ENCODE measurements at places on chromosomes 13 and 19.
A peak's percentile ranks its signal among the peaks of the same experiment; 100 is the strongest.

GRCh38 chr19:39935364-39935661 is 879 bp upstream of the FCGBP start:
- DNase-seq = no peak

GRCh38 chr13:99969919-99970650 is 1.5 kb downstream of the ZIC5 start:
- no peak for DNase-seq

- DNase-seq = peak; percentile 83
These were observed 34.4 kb upstream of the NANOS3 start for GRCh38 chr19:13842291-13843103.

- DNase-seq = peak; percentile 66
These were observed 23.0 kb downstream of the PAN3 start for GRCh38 chr13:28161370-28161769.

DNA sequence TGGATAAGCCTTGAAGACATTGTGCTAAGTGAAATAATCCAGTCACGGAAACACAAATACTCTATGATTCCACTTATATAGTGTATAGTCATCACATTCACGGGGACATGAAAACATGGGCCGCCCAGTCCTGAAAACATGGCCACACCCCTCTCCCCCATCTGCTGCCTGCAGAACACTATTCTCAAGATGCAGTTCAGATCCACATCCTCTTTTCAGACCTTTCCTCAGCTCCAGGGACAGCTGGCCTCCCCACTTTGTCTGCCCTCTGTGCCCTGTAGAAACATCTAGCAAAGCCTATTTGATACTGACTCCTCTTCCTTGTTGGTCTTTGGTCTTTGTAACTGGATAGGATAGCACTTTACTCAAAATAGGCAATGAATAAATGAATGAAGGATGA is 8.3 kb downstream of the RFX2 start:
- DNase-seq = no peak

GRCh38 chr19:41540041-41540695 is 35.8 kb upstream of the CEACAM21 start:
- DNase-seq = no peak

- DNase-seq = no peak
These were observed 41.2 kb downstream of the PEX11G start for GRCh38 chr19:7447648-7448047.

- no peak for DNase-seq
These were observed 1.8 kb downstream of the FBN3 start for GRCh38 chr19:8147582-8147978.

GRCh38 chr19:30074741-30075715 is 133.0 kb downstream of the URI1 start:
- no peak for DNase-seq

DNA sequence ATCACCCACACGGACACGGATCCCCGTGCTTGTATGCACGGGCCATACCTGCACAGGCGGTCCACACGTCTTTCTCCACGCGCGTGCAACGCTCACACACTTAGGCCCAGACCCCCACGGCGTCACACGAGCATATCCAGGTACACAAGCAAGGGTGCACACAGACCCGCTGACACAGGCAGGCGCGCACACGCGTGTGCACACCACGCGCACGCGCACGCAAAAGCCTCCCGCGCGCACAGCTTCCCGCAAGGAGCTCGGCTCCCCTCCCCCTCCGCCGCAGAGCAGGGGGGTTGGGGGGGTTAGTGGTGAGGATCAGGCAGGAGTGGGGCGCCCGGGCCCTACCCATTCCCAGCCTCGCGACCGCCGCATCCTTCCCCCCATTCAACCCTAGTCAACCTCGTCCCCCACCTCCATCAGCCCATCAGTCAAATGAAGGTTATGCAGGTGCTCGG is 407 bp downstream of the RAB3A start:
- no peak for DNase-seq

- DNase-seq = no peak
These were observed 51.0 kb upstream of the GPR12 start for GRCh38 chr13:26811581-26811980.

DNA sequence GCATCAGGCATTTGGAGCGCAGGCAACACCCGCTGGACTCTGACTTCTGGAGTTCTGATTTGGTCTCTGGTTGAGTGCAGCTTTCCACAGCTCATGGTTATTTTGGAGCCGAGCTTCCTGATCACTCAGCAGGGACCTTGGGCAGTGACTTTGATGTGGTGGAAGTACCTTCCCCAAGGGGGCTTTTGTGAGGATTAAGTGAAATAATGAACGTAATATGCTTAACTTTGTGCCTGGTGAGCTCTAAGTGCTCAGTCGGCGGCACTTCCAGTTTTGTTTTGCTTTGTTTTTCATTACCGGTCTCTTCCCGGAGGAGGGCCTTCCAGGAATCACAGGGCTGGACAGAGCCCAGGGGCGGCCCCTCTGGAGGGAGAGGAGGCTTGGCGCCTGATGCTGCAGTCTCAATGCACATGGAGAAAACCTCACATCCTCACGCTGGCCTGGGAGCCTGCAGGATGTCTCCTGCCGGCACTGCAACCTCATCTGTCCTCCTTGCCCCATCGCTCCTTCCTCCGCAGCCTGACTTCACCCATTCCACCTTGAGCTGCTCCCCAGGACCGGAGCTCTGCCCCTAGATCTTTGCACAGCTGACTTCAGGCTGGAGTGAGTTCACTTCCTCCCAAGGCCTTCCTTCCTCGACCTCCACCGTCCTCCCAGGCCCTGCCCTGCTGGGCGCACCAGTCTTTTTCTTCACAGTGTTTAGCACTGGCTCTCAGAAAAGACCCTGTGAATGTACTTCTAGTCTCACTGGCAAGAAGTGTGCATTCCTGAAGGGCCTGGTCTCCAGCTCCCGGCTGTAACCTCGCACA is 1.5 kb downstream of the PLEKHF1 start:
- DNase-seq = peak; percentile 61

- no peak for DNase-seq
These were observed 7.9 kb upstream of the C13orf46 start for GRCh38 chr13:113981611-113982295.

- no peak for DNase-seq
These were observed 603 bp downstream of the GPALPP1 start for GRCh38 chr13:44989941-44990340.

DNA sequence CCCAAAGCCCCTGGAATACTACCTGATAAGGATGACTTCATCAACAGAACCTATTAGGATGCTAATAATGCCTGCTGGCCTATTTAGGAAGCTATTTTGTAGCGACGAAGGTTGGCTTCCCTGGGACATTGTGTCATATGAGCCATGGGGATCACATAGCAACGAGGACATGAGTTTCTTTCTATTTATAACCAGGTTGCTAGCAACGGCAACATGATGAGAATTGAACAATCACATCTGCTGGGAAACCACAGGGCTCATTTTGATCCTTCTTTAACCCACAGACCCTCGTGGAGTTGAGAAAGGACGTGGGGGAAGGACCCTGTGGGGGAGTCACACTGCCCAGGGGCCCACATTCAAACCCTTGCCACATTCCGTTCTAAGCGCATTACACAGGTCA is 172.2 kb downstream of the COL4A1 start:
- no peak for DNase-seq

DNA sequence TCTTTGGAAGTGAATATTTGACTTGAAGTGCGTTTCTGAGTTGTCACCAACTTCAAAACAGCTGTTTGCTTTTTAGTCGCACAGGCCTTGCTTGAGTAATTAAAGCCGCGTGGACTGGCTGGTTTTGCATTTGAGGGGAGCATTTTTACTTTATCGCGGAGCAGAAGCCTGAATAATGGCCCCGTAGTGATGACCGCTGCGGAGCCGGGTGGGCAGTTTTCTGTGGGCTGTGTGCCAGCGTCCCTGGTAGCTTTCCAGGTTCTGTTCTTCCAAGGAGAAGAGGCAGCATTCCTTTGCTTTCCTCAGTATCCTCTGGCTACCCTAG is 1.1 kb downstream of the NAA16 start:
- peak; percentile 28 for DNase-seq

- DNase-seq = peak; percentile 15
These were observed 7.9 kb upstream of the WBP4 start for GRCh38 chr13:41053384-41053826.

DNA sequence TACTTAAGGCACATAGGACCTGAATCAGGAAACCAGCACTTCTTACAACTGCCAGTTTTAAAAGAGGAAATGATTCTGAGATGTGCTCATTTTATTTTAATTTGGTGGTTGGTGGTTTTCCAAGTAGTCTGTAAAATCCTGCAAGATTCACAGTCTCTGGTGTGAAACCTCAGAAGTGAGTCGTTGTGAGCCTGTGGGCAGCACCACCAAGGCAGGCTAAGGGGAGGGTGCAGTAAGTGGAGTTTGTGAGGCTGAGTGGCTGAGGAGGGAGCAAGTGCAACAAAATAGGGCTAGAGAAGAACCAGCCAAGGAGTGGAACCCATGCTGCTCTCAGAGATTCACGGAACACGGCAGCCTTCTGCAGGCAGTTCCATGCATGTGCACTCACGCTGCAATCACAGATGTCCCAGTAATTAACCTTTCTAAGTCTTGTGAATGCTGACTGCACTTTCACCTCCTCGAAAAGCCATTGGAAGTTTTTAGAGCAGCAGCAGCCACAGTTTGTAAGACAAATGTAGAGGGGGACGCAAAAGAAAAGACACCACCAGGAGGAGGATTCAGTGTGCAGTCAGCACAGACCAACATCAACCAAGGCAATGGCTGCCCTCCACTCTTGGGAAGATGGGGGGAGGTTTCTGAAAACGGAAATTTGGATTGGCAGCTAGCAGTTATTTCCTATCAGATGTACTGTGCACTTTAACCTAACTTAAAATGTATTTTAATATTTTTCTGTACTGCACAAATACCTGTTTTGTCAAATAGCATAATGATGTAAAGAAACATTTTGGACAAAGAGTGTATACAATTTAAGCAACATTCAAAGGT is 44.9 kb downstream of the ESD start:
- peak; percentile 60 for DNase-seq

- DNase-seq = no peak
These were observed 1.3 kb upstream of the CD22 start for GRCh38 chr19:35327642-35328041.

GRCh38 chr19:17873786-17874757 is 2.3 kb downstream of the SLC5A5 start:
- no peak for DNase-seq

GRCh38 chr19:29712744-29713516 is 2.1 kb downstream of the C19orf12 start:
- DNase-seq = no peak

- DNase-seq = no peak
These were observed 33.9 kb downstream of the ATP11A start for GRCh38 chr13:112723771-112724170.

DNA sequence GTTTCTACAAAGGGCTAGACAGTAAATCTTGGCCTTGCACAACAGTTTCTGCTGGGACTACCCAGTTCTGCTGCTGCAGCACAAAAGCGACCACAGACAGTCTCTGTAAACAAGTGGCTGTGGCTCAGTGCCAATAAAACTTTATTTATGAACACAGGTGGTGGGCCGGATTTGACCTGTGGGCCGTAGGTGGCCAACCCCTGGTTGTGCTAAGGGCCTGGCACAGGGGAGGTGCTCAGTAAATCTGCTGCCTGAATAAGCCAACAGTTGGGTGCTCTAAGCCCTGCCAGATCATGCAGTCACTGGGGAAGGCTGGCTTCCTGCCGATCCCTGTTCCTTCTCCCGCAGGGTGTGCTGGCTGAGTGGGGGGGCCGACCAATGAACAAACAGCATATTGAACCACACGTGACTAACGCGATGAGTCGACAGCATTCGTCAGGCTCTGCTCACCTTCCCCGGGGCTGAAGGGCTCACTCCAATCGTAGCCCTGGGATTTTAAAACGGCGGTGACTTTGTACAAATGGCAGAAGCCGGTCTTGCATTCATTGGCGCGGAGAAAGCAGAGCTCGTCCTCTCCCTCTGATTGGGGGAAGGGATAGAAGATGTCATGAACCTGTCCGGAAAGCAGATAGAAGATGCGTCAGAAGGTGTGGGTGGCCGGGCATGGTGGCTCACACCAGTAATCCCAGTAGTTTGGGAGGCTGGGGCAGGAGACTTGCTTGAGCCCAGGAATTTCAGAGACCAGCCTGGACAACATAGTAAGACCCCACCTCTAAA is 24.3 kb upstream of the MYDGF start:
- peak; percentile 87 for DNase-seq

- no peak for DNase-seq
These were observed 223.9 kb downstream of the LHFPL6 start for GRCh38 chr13:39379118-39379517.

- DNase-seq = no peak
These were observed 113.3 kb downstream of the SIPA1L3 start for GRCh38 chr19:38020311-38020710.

GRCh38 chr19:42276284-42276683 is 7.2 kb downstream of the CIC start:
- no peak for DNase-seq

DNA sequence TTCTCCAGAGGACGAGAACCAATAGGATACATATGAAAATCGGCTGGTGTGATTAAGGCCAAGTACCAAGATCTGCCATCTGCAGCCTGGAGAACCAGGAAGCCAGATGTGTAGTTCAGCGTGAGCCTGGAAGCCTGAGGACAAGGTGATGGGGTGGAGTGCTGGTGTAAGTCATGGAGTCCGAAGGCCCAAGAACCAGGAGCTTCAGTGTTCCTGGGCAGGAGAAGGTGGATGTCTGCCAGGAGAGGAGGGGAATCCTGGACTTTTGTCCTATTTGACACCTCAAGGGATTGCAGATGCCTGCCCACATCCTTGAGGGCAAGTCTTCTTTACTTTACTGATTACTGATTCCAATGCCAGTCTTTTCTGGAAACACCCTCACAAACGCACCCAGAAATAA is 71.5 kb downstream of the SPATA13 start:
- DNase-seq = no peak

- DNase-seq = no peak
These were observed 160.3 kb downstream of the KCTD15 start for GRCh38 chr19:33956941-33957340.

DNA sequence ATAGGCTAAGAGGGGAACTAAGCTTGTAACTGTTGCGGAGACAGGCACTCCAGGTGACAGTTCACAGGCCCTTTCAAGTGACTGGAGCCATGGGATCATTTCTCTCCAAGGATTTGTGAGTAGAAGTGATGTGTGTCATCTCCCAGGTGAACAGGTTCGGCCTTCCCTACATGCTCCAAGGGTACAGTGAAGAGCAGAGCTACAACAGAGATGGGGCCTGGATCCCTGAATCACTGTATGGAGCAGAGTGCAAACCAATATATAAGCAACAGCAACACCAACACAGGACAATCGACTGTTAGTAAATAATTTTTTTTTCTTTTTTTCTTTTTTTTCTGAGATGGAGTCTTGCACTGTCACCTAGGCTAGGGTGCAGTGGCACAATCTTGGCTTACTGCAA is 15.0 kb downstream of the ZSCAN18 start:
- no peak for DNase-seq

- DNase-seq = no peak
These were observed 51.2 kb downstream of the MBD3L2B start for GRCh38 chr19:6970021-6970420.

- DNase-seq = no peak
These were observed 2.7 kb downstream of the FFAR3 start for GRCh38 chr19:35360880-35361420.

DNA sequence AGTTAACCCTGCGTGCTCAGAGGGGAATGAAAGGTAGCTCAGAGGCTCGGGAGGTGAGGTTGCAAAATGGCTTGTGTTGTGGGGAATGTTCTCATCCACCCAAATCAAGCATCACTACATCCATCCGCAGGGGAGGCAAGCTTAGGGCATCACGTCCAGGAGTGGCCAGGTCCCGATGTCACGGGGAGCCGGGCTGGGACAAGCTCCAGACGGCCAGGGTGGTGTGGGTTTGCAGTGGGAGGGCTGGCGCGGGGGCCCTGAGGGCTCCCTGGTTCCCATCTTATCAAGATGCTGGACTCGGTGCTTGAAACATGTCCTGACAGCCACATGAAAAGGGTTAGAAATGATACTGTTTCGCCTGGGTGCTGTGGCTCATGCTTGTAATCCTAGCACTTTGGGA is 25.8 kb downstream of the EPN1 start:
- DNase-seq = no peak
